ENCODE measurements at places on chromosomes 6 and 20.

- DNase-seq, result no peak
Observed at GRCh38 chr6:18177286-18177965, 22.2 kb downstream of the KDM1B start.

DNA sequence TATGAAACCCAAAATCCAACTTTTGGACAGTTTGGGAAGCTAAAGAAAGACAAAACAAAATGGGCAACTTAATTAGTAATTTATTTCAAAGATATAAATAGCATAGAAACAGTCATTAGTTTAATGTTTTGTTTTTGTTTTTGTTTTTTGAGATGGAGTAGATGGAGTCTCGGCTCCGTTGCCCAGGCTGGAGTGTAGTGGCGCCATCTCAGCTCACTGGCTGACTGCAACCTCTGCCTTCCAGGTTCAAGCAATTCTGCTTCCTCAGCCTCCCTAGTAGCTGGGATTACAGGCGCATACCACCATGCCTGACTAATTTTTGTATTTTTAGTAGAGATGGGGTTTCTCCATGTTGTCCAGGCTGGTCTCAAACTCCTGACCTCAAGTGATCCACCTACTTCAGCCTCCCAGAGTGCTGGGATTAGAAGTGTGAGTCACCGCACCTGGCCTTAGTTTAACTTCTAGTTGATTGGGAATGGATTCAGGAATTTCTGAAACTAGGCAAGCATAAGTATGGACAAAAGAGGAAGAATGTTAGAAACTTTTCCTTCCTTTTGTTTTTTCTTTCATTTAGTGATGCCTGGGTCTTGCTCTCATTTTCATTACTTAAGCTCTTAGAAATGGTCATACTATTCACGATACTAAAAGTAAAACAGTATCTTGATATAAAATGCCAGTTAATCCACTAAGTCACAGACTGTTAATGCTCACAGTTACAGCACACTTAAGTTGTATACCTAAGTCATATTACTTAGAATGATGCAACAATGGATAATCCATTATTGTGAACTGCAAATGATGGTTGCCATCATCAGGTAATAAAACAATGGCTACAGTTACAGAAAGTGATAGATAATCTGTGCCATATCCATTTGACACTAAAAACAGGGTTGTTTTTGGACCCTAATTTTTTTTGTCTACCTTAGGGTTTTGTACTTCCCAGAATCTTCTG, 8.2 kb downstream of the SENP6 start:
- DNase-seq, result peak; percentile 32

DNA sequence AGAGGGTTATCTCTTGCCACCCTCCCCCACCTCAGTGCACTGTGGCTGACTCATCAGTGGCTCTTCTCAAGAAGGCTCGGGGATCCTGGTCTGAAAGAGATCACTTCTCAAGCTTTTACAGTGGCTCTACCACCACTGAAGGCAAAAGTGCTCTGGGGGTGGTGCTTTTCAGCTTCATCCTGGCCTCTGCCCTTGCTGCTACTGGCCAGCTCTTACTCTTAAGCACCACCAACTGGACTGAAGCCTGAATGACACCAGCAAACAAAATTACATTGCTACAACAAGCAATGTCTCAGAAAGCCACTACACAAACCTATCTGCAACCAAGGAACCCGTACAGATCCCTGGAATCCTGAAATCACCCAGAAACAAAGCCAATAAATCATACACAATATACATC, 402.1 kb downstream of the EPHA7 start:
- DNase-seq, result no peak

GRCh38 chr20:61192337-61192950, 59.6 kb upstream of the CDH4 start:
- DNase-seq, result no peak

DNA sequence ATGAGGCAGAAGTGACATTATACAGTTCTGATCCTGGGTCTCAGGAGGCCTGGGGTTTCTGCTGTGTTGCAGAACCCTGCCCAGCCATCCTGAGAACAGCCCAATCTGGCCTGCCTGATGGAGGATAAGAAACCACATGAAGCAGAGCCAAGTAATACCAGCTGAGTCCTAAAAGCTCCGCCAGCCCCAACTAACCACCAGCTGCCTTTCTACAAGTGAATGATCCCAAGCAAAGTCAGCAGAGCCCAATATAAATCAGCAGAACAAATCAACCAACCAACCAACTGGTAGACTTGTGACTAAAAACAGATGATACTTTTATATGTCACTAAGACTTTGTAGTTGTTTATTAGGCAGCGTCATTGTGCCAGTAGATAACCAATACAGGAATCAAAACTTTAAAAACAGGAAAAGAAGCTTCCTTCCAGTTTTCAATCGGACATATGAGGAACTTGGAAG, 52.1 kb downstream of the SNX5 start:
- no peak for DNase-seq

GRCh38 chr6:17281100-17281496, at the start of gene RBM24:
Gene RBM24 (plus strand): TSS chr6:17281361. CDS start chr6:17281582, 221 bp downstream.
- peak; percentile 52 for DNase-seq

- DNase-seq, result no peak
Observed at GRCh38 chr20:41408156-41408794, 41.7 kb upstream of the EMILIN3 start.

GRCh38 chr20:36833275-36834020, 42.5 kb upstream of the TLDC2 start:
- DNase-seq, result peak; percentile 78

GRCh38 chr6:139943391-139943790, 568.9 kb upstream of the CITED2 start:
- DNase-seq, result peak; percentile 88

GRCh38 chr20:60882836-60883235, 369.2 kb upstream of the CDH4 start:
- DNase-seq, result no peak

GRCh38 chr6:28107506-28107905, 16.9 kb upstream of the ZSCAN16 start:
- DNase-seq, result no peak

DNA sequence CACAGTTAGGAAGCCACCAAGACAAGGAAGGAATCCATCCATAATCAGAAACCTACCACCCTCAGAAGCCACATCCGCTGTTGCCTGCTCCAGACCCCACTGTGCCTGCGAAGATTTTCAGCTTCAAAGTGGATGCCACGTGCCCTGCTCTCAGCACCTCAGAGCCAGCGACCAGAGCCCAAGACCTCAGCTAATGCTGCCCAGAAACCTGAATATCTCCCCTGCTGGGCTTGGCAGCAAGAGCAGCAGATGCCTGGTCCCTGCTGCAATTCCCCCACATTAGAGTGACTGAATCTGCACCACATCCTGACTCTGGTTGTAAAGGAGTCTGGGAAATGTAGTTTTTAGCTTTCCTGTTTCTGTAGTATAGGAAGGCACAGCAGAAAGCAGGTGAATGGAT, 10.7 kb upstream of the ULBP3 start:
- DNase-seq, result no peak

DNA sequence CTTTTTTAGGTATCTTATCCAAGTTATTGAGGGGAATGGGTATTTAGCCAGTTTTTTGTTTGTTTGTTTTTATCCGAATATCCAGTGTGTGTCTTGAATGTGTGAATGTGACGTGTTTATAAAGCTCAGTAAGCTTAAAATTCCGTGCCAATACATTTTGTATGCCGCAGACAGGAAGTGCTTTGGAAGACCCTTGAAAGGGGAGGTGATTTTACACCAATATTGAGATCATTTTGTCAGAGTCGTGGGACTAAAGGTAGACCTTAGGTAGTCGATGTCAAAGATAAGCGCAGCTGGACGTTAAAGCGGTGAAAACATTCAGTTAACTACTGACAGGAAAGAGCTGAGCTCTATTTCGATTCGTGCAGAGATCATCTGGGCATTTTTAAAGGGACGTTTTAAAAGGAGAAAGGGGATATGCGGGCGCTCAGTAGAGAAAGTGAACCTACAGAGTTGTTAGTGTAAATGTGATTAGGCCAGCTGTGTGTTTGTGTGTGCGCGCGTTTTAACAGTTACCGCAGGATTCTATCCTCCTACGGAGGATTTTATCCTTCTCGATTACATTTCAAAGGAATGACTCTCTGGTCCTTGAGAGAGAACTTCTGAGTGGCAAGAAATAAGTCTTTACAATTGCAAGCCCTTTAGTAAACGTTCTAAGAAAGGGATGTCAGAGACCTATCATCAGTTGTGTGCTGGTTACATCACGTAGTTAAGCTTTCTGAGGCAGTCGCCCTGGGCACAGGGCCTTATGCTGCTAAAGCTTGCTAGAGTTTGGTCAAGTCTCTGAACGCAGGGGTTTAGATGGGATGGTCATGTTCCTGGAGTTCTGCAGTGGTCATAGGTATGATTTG, 625 bp upstream of the ECHDC1 start:
- peak; percentile 59 for DNase-seq
